ENCODE measurements at places on chromosomes 12 and 14. TPM values are rescaled to one million over a fixed set of nuclear protein-coding genes. Genes with fewer than 3 reads are reported as not detected.
A peak's percentile ranks its signal among the peaks of the same experiment; 100 is the strongest.

GLT8D2 gene
- total RNA-seq = 64.7 TPM

EML5 gene
- total RNA-seq = 0.19 TPM

DNA sequence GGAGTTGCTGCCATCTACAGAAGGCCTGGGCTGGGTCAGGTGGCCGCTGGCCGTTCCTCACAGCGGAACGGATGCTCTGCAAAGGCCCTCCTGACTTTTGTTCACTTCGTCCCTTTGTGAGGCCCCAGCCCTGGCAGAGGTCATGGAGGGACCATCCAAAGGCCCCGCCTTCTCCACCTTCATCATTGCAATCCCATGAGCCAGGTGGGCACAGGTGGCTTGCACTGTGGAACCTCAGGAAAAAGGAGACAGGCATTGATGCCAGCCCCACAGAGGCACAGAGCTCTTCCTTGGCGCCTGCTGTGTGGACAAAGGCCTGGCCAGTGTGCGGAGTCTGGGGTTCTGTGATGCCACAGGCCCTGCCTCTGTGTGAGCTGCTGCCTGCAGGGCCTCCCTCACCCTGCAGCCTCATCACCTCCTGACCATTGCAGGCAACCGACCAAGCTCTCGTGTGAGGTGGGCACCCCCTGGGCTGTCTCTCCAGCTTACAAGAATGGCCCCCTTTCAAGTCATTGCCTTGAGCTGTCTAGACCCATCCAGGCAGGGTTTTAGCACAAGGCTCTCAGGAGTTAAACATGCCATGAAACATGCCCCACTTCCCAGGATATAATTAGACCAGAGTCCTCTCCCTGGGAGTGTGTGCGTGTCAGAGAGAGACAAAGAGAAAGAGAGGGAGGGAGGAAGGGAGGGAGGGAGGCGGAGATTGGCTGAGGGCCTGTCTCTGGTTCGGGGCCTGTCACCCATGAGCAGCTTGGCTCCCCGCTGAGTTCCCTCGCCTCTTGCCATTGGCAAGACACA lies 19.3 kb downstream of the NFKBIA start:
- H3K4me3 ChIP-seq = no peak overlapping the region
- H3K4me1 ChIP-seq = peaks cover 60% of the 10 kb centered on the region
- DNase-seq = peak; percentile 96
- H3K27ac ChIP-seq = peak overlapping the region; percentile 98

AQP2 gene
- not detected for total RNA-seq

CEBPE gene
- not detected for total RNA-seq

DNA sequence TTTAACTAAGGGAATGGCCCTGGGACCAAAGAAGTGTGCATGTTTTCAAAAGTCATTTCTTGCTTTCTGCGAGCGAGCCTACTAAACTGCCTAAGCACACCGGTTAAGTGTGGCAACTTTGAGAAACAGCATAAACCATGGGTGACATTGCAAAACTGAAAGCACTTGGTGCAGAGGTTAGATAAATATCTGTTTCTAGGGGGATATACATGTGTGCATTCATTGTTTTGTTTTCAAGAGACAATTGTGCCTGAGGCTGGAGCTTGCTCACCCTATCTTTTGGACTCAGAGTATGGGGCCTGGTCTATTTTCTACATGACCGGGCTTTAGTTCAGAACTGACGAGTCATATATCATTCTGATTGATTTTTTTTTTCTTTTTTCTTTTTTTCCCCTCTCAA lies 923.4 kb downstream of the NRXN3 start:
- H3K4me1 ChIP-seq = peaks cover 5% of the 10 kb centered on the region
- H3K27me3 ChIP-seq = peaks cover 19% of the 10 kb centered on the region
- DNase-seq = no peak

Data from osteocyte (in vitro differentiated cells).